Hypothalamus (tissue), 51 donors: ENCODE measurements at places on chromosomes 5 and 9.

DNA sequence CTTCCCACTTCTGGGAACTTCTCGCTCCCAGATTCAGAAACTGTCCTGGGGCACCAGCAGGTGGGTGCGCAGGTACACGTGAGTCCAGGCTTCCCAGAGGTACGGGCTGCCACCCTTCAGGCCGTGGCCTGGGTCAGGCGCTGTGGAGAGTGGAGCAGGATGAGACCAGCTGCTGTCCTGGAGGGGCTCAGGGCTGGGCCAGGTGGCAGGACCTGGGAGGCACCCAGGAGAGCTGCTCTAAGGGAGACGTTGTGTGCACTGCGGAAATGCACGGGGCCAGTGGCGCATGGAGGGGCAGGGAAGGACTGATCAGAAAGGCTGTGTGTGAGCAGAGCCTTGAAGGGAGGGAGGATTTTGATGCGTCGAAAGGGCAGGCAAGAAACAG, 135.1 kb upstream of the PHYKPL start:
- no peak for DNase-seq

DNA sequence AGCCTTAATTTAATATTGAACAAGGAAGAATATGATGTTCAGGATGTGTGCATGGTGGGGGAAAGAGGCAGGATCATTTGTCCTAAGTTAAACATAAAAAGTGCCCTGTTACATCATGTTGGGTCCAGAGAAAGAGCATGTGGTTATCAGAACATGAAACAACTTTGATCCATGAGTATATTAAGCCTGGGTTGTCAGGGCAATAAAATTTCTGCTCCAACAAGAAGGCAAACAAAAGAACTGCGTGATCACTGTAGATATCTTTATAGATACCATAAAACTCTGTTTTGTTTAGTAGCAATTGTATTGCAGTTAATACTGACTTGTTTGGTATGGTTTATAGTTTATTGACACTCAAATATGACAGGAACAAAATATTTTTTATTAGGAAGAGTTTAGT, 35.2 kb downstream of the PCA3 start:
- DNase-seq, result no peak

GRCh38 chr5:149728303-149728702, 1.8 kb upstream of the PPARGC1B start:
- DNase-seq, result no peak

- DNase-seq, result no peak
Observed at GRCh38 chr5:10595672-10596309, 31.9 kb downstream of the ANKRD33B start.

- no peak for DNase-seq
Observed at GRCh38 chr5:23507278-23507685, at the start of gene PRDM9. Gene PRDM9 (plus strand): TSS chr5:23507609. CDS start chr5:23509034, 1,425 bp downstream.

GRCh38 chr5:170221327-170221741, 11.5 kb upstream of the C5orf58 start:
- DNase-seq, result no peak

- no peak for DNase-seq
Observed at GRCh38 chr5:15074651-15075050, 203.1 kb upstream of the ANKH start.
